ENCODE measurements at places on chromosomes 6 and 20.

- no peak for DNase-seq
Measured at GRCh38 chr6:6750594-6751265, 162.2 kb downstream of the LY86 start.

- no peak for DNase-seq
Measured at GRCh38 chr6:169176361-169176991, 77.2 kb downstream of the THBS2 start.

GRCh38 chr6:49668083-49668511 is 31.5 kb upstream of the RHAG start:
- no peak for DNase-seq

DNA sequence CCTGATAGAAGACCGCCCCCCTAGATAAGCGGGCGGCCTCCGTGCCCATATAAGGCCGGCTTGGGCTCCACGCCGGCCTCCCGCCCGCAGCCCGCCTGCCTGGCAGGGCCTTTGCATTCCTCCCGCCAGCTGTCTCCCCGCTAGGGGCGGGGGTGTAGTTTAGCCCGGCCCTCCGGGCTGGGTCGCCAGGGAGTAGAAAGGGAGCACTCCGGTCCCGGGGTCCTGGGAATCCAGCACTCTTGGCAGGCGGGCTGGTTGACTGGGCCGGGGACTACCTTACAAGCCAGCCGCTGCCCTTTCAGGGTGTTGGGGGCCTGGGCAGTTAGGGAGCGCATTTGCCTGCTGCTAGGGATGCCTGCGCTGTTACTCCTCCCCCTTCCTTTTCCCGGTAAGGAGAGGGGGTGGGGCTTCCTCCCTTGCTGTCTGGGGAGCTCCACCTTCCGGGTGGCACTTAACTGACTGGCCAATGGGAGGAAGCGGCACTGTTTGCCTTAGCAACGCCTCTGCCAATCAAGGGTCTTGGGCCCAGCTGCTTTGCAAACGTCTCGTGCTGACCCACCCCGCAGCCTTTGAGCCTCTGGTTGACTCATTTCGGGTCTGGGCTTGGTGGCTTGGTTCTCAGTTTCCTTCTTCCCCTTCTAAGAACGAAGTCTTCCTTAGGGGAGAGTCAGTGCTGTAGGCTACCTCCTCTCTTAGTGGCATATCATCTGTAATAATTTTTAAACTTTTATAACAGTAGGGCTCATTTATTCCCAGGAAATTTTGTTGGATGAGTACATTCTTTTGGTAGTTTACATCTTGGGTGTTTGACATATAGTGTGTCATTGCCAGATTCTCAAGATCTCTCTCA is 3.4 kb downstream of the SRF start:
- DNase-seq: peak; percentile 88

DNA sequence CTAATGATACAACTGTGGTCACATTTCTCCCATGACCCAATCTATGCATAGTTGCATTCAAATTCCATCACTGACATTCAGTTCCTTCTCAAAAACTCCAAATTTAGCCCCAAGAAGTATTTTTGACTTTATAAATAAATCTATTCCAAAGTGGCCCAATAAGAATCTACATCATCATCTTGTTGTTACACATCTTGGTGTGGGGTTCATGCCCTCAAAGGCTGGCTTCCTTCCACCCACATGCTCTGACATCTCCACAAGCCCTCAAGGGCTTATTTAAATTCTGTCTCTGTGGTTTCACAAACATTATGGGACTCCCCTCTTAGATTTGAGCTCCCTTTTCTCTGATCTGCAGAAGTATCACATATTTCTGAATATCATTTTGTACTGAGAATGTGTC is 585.3 kb upstream of the BTBD3 start:
- DNase-seq: no peak

DNA sequence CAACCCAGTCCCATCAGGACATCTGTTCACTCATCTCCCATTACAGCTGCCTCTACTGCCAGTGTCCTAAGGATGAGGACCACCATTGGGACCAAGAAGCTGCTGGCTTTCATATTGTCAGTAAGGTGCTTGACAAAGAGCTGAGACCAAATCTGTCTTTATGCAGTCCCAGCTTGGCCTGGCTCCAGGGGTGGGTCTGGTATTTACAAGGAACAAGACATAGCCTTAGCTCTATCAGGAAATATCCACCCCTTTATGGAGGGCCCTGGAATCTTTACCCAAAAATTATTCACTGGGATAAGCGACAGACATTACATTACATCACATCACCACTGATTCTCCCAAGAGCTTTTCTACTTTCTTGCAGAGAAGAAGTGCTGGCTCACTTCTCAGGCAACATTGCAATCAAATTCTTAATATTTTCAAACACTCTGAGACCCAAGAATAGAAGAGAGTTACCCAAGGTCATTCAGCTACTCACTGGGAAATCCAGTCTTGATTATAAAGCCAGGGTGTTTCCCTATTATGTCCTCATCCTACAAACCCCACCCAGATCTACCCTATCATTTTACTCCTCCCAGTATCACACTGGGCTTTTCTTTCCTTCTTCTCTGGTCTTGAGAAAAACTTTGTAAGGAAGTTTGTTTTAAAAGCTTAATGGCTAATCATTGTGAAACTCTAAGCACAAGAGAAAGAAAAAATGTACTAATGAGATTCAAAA is 11.5 kb upstream of the PI3 start:
- no peak for DNase-seq

DNA sequence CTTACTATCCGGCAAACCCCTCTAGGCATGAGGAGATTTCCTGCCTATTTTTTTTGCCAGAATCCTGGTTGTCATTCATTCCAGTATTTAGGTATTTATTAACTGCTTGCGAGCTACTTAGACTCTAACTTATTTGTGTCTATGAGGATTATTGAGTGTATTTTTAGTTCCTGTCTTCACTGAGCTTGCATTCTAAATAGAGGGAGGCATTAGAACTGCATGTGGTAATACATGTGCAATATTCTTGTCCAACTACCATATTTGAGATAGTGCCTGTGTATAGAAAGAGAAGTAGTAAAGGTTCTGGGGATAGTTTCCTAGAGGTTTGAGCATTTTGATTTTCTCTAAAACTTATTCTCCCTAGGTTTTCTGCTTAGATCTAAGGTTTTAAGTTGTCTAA is 308.9 kb downstream of the EYA4 start:
- DNase-seq: no peak

GRCh38 chr20:63158845-63159244 is 57.1 kb downstream of the YTHDF1 start:
- DNase-seq: no peak

DNA sequence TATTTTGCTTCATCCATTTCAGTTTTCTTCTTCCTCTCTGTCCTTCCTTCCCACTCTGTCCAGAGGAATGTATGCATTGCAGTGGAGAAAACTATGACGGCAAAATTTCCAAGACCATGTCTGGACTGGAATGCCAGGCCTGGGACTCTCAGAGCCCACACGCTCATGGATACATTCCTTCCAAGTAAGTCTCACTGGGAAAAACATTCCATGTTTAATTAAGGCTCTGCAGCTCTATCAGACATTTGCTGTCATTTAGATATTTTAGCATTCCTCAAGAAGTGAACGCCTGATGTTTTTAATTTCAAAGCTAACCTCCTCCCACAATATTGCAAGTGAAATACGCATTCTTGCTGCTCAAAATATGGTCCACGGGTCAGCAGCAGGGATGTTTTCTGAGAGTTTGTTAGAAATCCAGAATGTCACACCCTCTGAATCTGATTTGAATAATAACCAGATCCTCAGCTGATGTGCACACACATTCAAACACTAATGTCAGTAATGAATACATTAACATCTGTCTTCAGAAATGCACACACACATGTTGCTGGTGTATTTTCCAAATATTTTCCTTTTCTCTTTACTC is 12.8 kb downstream of the PLG start:
- DNase-seq: no peak

GRCh38 chr6:144931172-144932035 is 646.3 kb downstream of the UTRN start:
- no peak for DNase-seq

- DNase-seq: no peak
Measured at GRCh38 chr6:89566930-89567629, 71.5 kb downstream of the LYRM2 start.

DNA sequence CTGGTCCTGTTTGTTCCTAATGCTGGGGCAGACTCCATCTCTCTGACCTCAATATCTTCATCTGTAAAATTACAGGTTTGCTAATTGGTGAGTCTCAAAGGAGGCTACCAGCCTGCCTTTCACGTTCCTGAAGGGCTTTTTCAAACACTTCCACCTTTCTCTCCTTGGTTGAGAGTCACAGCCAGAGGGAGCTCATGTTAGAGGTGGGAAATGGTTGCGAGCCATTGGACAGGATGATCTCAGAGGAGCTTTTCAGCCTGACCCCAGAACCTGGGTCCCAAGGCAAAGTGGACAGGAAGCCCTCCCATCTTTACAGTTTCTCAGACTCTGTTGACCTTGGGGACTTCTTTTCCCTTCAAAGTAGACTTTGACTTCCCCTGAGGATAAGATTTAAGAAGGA is 37.6 kb downstream of the NDUFAF5 start:
- DNase-seq: no peak

DNA sequence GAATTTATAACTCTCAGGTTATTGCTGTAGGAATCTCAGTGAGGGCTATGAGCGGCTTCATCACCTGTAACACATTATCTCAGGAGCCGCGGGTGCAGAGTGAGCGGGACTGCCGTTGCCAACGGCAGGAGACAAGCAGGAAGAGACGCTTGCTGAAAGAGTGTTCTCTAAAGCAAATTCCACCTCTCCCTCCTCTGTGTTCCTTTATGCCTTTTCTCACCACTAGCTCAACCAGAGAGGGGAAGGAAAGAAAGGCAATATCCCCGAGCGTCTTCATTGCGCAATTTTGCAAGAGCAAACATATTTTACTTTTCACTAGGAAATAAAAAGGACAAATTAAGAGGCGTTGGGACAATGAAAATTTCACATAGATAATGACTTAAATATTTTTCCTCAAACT is 185.2 kb upstream of the EXOC2 start:
- DNase-seq: no peak

GRCh38 chr6:166621114-166621540 is 5.9 kb downstream of the RPS6KA2 start:
- DNase-seq: no peak

GRCh38 chr20:57913156-57913930 is 203.5 kb upstream of the PMEPA1 start:
- DNase-seq: no peak

GRCh38 chr6:137095093-137095492 is 50.3 kb upstream of the IL20RA start:
- DNase-seq: no peak

DNA sequence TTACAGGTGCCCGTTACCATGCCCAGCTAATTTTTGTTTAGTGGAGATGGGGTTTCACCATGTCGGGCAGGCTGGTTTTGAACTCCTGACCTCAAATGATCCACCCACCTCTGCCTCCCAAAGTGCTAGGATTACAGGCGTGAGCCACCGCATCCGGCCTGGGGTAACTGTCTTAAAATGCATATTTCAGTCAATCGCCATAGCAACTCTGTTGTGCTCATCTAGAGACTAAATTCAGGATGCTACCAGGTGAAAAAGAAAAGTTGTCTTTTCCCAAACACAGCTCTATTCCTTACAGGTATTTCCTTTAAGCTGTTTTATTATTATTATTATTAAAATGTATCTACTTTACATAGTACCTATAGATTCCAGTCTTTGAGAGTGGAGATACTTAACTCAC is 66.6 kb downstream of the RNF182 start:
- DNase-seq: no peak

DNA sequence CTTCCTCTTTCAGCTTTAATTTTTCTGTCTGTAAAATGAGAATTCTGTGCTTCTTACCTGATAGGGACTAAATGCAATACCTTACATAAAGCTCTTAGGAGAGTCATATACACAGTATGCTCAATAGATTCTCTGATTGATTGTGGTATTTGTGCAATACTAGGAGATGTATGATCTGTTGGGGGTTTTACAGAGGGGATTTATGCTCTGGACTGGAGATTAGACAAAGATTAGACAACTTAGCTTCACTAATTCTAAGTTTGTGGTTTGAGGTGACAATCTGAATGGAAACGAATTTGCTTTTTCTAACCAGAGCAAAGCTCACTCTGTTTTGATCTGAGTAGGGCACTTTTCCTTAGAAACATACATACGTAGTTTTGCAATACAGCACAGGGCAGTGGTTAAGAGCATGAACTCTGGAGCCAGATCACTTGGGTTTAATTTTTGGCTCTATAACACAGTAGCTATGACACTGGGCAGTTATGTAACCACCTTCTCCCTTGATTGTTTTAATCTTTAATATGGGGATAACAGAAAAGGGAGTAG is 126.2 kb downstream of the RNF144B start:
- no peak for DNase-seq

DNA sequence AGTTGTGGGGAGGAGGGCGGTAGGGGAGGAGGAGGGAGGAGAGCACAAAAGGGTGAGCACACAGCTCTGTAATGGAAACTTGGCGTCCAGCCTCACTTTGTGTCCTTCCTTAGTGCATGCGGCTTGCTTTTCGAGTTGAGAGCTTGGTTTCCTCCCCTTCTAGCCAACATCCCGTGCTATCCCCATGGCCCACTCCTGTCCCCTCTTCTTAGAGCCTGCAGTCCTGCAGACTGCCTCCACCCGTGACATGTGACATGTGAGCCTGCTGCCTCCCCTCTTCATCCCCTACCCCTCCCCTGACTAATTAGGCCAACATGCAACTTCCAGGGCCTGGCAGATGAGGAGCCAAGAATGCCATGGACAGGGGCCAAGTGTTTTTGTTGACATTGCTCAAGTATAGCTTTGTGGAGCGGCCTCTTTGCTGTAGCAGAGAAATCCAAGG is 63.2 kb downstream of the SLC24A3 start:
- no peak for DNase-seq

DNA sequence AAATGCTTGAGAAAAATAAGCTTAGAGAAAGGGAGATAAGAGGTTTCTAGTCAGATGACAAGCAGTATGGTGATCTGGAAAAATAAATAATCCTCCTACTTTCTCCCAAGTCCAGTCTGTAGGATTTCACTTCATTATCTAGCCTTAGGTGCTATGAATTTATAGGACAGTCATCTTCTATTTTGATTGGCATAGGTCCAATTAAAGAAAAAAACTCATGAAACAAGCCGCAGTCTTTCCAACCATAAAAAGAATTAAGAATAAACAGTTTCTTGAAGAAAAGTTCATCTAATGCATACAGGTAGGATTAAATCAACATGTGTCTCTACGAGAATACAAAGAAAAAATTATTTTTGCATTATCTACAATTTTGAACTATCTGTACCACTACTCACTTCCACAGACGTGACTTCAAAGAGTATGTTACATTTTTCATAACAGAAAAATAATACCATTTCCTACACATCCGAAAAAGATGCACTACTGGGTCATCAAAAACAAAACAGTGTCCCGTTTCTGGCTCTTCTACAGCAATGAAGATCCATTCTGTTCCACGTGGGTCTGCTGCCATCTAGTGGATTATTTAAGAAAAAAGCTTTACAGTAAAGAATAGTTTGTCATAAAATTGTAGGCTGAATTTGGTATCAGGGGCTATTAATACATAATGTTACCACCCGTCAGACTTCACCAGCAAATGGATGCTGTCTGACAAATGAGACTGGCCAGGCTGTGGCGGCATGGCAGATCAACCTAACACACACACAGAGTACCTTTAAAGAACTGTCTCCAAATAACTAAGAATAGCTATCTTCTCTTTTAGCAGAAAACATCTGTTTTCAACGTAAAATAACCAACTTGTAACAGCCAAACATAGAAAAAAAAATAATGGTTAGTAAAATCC is 28.9 kb downstream of the STX7 start:
- DNase-seq: no peak
